Bronchial epithelial cell (primary cell): ENCODE measurements at places on chromosomes 11 and 22. TPM values are rescaled to one million over a fixed set of nuclear protein-coding genes. Genes with fewer than 3 reads are reported as not detected.
A peak's percentile ranks its signal among the peaks of the same experiment; 100 is the strongest.

GRCh38 chr11:57303990-57304579, 20.7 kb downstream of the TNKS1BP1 start:
- DNase-seq = peak; percentile 94

DNA sequence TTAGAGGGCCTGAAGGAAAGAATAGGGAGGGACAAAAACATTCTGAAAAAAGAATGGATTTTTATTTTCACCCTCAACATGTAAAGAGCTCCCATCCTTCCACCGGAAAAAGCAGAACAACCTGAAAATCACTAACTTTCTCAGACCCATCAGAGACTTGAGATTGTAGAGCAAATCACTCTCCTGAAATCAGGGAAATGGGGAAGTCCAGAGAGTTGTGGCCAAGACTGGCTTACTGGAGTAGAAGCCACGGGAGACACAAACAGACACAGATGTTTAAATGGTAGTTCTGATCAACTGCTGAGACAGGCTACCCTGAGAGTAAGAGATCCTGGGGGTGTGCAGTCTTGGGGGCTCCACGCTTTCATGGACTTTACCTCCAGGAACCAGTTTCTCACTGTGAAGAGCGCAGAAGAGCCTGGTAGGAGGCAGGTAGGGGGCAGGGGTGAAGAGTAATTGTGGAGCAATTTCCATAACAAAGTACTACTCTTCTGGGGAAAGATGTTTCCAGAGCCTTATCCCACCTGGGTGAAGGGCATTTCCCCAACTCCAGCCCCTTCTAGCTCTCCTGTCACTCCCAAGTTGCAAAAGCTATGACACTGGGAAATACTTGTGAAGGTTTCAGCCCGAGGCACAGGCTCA, 47.1 kb downstream of the ASCL2 start:
- no peak for DNase-seq

DNA sequence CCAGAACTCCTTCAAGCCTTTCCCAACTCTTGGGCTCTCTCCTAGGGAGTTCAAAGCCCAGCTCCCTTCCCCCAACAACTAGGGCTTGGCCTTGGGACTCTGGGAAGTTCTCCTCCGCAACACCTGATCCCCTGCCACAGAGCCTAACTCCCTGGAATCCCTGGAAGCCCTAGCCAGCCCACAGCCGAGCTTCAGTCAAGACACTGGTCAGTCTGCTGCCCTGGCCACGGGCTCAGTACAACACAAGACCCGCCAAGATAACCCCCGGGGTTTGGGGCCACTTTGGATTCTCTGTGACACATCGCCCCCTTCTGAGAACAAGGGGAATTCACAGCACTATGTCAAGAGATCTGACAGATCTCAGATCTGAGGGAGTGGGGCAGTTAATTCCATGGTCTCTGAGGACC, 58.3 kb downstream of the SLC22A12 start:
- DNase-seq = peak; percentile 13

DNA sequence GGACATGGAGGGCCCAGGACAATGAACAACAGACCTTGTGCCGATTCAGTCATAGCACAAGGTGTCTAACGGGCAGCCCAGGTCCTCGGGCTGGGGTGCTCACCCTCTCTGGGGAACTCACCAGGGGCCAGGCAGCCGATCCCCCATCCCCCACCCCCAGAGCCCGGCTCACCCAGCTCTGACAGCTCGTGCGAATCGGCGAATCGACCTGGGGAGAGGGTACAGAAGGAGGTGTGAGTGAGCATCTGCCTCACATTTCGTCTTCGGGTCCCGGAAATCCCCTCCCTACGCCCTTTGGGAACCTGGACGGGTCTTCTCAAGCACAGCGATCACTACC, 423 bp downstream of the PEX16 start:
- no peak for DNase-seq

- DNase-seq = no peak
These were observed 63.5 kb downstream of the MRTFA start for GRCh38 chr22:40572976-40573375.

DNA sequence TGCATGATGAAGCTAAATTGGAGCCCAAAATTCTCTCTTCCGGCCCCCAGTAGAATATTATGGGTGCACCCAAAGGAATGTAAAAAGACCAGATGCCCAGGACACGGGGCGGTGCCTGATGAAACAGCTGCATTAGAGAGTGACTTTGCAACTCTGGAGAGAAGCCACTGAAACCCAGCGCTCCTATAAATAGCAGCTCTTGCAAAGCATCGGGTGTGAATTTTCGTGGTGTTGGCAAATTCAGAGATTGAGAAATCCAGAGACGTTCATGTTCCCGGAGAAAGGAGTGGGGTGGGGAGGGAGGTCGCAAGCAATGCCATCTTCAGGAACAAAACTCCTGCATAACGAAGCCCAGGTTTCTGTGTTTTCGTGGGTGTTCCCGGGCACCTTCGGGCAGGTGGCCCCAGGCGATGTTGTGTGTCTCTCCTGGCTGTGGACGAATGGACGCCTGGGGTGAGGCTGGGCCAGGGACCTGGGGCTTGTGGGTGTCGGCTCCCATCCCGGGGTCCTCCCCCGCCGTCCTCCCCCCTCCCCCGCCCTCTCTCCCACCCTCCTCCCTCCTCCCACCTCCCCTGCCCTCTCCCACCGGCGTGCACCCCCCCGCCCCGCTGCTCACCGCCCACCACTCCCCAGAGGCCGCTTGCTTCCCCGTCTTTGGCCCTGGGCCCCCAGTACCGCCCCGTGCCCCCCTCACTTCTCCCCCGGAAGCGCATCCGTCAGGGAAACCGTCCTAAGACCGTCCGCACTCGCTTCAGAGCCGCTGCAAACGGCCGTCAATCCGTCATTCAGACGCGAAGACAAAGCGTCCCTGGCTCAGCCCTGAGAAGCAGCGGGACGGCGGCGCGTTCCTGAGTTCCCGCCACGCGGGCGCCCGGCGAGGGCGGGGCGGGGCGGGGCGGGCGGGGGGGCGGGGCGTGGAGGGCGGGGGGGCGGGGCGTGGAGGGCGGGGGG, 26.7 kb upstream of the TOLLIP start:
- DNase-seq = peak; percentile 59

DNA sequence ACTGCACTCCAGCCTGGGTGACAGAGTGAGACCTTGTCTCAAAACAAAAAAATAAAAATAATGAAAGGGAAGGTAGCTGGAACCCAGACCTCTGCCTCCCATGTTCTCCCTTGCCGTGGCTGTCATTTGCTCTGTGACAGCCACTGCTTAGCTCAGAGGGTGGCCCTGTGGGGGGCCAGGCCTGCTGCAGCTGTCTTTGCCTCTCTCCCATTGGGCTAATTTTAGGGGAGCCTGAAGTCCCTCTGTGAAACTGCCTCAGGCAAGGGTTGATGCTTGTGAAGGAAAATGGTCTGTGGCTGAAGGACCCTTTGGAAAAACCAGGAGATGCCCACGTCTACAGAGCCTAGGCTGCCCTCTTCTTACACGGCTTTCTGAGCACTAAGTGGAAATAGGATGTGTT, 42.9 kb downstream of the C11orf91 start:
- no peak for DNase-seq

GRCh38 chr11:86660088-86660487, 12.3 kb downstream of the ME3 start:
- DNase-seq = peak; percentile 60

DNA sequence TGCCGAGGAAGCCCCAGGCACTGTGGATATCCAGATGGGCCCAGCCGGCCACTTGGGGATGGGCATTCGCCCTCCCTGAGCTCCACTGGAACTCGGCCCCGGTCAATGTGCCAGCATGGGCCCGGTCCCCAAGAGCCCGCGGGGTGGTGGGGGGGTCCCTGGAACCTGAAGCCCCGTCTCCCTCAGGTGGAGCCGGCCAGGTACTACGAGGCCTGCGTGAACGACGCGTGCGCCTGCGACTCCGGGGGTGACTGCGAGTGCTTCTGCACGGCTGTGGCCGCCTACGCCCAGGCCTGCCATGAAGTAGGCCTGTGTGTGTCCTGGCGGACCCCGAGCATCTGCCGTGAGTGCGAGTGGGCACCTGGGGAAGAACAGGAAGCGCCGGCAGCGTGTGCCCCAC, 21.2 kb downstream of the MUC5AC start:
- DNase-seq = no peak

DNA sequence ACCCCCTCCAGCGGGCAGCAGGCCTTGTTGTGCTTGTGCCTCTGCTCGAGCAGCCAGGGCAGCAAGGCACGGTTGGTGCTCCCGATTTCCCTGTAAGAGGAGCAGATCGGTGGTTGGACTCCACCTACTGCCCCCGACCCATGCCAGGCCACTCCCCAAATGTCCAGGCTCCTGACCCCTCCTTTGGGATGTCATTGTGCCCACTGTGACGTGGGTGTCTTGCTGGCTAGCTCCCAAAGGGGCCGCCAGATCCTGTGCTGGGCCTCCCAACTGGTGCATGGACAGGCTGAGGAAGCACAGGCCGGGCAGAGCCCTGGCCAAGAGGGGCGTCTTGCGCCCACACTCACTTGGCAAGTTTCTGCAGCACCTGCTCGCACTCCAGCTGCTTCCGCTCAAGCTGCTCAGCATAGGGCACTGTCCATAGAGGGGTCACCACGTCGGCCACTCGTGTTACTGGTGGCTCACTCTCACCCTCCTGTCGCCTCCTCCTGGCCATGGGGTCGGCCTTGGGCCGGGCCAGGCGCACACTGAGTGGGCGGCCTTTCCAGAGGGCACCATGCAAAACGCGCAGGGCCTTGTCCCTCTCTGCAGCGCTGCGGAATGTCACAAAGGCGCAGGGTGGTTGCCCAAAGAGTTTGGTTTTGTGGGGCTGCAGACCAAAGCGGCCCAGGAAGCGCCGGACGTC, at the start of gene RANBP1:
TSS of gene RANBP1 (plus strand) at position 414 of the 685 bp plus-strand sequence. CDS start at position 495, 81 bp downstream.
- no peak for DNase-seq

Gene PRODH
- 5.0 and 52.6 TPM in 2 replicates for total RNA-seq

Gene IGF2
- 1.0 and 6.6 TPM in 2 replicates for total RNA-seq

Gene CCDC81
- total RNA-seq = 0.53 and 0.64 TPM in 2 replicates
